Anterior cingulate cortex (tissue), 58 donors: ENCODE measurements at places on chromosomes 16 and 17.

DNA sequence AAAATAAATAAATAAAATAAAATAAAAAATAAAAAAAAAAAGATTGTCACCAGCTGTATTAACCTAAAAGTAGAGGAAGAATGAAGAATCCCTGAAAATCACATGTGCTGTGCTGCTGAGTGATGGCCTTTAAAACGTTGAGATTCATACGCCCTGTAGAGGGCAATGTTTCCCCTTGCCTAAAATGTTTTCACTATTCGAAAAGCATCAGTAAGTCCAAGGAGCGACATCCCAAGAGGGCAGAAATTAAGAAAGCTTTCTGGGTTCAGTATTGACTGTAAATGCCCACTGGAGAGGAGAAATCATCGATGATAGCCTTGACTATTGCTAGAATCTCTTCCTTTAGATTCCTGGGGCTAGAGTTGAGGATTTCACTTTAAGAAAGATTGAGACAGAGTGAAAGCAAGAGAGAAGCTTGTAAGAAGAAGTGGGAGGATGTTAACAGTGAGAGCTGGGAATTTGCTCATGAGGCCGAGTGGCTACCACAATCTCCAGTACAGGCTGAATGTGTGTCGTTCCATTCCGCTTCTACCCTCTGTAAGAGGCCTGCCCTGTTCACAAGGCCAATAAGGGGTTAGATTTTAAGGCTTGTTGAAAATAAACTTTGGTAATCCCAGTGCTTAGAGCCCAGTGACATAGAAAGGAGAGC, 170.8 kb upstream of the FAM20A start:
- DNase-seq: no peak

DNA sequence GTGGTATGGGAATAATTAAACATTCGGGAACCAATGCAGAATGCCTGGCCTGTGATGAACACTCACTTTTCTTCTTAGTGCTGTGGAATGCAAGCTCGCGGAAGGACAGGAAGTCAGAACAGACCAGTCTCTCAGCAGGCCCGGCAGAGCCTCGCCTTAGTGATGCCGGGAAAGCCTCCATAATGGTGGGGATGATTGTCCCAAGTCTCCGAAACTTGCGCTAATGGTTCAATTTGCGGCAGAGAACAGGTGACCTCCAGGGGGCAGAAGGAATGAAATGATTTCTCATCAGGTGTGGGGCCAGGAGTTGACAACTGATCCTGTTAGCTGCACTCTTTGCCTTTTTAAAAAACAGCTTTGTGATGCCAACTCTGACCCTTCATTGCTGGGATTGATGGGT, 170.6 kb downstream of the GSG1L start:
- no peak for DNase-seq

DNA sequence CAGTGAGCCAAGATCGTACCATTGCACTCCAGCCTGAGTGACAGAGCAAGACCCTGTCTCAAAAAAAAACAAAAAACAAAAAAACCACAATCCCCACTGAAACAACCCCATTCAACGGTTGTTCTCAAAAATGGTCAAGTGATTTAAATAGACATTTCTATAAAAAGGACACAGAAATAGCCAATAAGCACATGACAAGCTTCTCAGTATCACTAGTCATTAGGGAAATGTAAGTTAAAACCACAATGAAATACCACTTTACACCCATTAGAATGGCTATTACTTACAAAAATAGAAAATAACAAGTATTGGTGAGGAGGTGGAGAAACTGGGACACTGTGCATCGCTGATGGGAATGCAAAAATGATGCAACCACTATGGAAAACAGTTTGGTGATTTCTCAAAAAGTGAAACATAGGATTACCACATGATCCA, 26.6 kb upstream of the MYLK3 start:
- DNase-seq: no peak

- no peak for DNase-seq
These were observed 26.8 kb upstream of the KDM6B start for GRCh38 chr17:7807206-7807605.

DNA sequence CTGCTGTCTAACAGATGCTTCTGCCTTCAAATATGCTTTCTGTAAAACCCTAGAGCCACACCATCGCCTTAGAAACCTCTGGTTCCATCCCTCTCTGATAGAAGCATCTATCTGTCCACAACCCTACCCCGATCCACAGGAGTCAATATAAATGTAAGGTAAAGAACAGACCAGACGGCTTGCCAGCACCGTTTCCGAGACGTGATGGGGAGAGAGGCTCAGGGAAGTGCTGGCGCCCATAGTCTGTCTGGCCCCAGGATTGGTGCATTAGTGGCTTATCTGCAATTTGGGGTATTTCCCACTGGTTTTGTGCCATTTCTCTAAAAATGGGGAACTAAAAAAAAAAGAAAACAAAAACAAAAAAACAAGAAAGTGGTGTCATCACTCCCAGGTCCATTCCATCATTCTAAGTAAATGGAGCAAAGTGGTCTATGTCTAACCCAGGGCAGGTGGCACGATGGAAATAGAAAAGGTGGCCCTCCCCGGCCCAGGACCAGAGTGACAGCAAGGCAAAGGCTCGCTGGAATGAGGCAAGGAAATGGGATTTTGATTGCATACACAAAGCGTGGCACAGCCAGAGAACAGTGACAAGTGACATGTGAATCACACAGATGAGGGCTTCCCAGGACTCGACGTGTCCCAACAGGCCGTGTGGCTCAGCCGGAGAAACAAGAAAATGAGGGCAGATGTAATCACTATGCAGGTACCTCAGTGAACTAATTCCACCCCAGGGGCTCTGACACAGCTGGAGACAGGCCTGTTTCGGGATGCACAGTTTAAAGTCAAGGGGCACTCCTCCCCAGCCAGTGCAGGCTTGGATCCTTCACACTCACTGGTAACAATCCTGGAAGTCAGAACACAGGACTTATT, 125.6 kb downstream of the GAS7 start:
- no peak for DNase-seq

GRCh38 chr17:17303847-17304490, 796 bp downstream of the NT5M start:
- DNase-seq: no peak

- DNase-seq: no peak
These were observed 133.4 kb downstream of the SPACA3 start for GRCh38 chr17:33124871-33125551.

- DNase-seq: no peak
These were observed 18.9 kb downstream of the ARSG start for GRCh38 chr17:68310152-68310551.

GRCh38 chr16:2784358-2785100, 2.8 kb downstream of the PRSS33 start:
- DNase-seq: no peak

GRCh38 chr16:86085161-86085611, 186.2 kb downstream of the IRF8 start:
- no peak for DNase-seq

- DNase-seq: no peak
These were observed 798.1 kb downstream of the KCNJ18 start for GRCh38 chr17:22490399-22490798.

DNA sequence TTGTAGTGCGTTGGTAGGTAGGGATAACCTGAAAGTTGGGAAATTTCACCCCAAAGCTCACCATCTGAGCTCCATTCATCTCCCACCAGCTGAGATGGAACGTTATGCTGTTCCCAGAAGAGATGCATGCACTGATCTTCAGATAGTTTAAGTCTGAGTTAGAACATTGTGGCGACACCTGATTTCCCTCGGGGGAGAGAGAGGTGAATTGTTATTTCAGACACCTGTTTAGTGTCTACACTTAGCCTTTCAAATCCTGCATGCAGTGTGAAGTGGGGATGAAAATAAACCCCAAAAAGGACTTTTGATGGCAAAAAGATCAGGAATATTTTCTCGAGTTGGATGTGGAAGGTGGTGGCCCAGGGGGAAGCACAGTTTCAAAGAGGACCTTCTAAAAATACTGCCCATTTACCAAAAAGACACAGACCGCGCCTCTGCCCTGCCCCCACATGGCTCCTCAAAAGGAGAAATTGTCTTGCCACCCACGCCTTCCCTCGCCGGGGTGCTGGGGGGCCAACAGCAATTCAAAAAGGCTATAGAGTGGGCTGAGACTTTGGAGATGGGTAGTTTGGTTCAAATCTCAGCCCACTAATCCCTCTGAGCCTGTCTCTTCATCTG, 11.4 kb downstream of the CIITA start:
- no peak for DNase-seq

GRCh38 chr16:67528222-67528869, at the start of gene RIPOR1:
Gene RIPOR1 (plus strand): TSS chr16:67528829. CDS start chr16:67538447, 9,618 bp downstream.
- DNase-seq: peak; percentile 59

GRCh38 chr17:79002291-79002690, 7.3 kb downstream of the CANT1 start:
- no peak for DNase-seq

- DNase-seq: no peak
These were observed 49.0 kb upstream of the ACSM2B start for GRCh38 chr16:20624882-20625807.

GRCh38 chr16:69566981-69567680, 1.4 kb downstream of the NFAT5 start:
- no peak for DNase-seq

- no peak for DNase-seq
These were observed 44.3 kb upstream of the SMURF2 start for GRCh38 chr17:64706224-64707049.

DNA sequence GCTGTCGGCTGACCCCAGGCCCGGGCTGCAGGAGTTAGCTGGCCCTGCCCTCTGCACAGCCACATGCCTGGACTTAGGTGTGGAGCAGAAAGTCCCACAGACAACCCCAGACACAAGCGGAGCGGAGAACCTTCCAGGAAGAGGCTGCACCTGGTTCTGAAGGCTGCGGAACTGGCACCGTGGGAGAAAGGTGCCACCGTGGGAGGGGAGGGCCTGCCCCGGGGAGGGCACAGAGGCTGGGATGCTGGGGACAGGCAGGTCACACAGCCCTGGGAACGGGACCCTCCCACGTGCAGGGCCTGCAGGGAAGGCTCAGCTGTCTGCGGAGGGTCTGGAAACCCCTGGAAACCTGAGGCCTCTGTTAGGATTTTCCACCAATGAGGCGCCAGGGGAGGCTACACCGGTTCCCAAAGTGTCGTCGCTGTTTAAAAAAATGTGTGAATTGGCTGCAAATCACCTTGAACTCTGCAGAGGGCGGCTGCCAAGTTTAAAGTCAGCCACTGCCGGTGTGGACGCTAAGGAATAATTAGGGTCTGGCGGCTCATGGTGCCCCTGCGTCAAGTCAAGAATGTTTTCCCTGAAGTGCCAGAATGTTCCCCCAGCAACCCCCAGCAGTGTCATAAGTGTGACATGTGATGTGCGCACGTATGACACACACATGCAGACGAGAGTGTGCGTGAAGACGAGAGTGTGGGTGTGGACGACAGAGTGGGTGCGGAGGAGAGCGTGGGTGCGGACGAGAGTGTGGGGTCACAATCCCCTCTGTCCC, 50.9 kb upstream of the PABPN1L start:
- DNase-seq: no peak

GRCh38 chr17:20116683-20117309, 107.6 kb downstream of the SPECC1 start:
- DNase-seq: no peak

GRCh38 chr17:69723741-69724140, 309.2 kb downstream of the MAP2K6 start:
- no peak for DNase-seq

DNA sequence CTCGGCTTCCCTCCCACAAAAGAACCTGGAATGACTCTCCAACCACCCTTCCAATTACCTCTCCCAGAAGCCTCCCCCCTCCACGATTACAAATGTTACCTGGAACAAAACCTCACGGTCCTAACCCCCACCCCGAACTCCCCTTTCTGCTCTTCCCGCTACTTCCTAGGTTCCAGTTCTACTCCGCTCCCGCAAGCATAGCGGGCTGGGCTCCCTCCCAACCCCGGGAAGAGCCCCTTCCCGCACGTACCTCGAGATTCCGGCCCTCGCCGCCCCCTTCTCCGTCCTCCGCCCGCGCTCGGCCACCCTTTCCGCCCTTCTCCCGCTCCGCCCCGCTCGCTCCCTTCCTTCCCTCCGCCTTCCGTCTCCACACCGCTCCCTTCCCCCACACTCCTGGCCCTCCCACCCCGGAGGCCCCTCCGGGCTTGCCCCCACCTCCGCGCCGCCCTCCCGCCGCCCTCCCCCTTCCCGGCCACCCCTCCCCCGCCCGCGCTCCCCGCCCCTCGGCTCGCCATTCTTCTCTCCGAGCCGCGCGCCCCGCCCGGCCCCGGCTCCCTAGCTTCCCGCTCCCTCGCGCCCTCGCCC, 457 bp downstream of the CHTF8 start:
- peak; percentile 46 for DNase-seq
